Activated T-helper 17 cell treated with anti-CD3 and anti-CD28 coated beads, Interleukin-2, amount 50 U/mL, for 72 hours (primary cell): ENCODE measurements at places on chromosomes 1 and 21. TPM values are rescaled to one million over a fixed set of nuclear protein-coding genes. Genes with fewer than 3 reads are reported as not detected.

DNA sequence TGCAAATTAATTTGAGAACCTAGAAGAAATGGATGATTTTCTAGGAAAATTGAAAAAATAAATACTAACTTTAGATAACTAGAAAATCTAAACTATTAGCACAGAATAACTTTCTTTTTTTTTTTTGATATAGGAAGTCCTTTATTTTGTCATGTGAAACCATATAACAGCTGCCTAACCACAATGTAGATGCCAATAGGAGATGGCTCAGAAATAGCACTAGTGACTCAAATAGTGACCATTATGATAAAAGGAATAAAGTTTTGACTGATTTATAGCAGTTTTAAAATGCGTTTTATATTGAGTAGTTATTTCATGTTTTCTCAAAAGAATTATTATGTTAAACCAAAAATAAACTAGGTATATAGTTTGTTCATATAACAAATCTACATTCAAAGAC, 158.0 kb upstream of the CACYBP start:
- ATAC-seq, result peak; percentile 39

The PRKCZ gene
- total RNA-seq, result 24.7 TPM

GRCh38 chr1:66343569-66344325, 190.2 kb upstream of the SGIP1 start:
- no peak for ATAC-seq

DNA sequence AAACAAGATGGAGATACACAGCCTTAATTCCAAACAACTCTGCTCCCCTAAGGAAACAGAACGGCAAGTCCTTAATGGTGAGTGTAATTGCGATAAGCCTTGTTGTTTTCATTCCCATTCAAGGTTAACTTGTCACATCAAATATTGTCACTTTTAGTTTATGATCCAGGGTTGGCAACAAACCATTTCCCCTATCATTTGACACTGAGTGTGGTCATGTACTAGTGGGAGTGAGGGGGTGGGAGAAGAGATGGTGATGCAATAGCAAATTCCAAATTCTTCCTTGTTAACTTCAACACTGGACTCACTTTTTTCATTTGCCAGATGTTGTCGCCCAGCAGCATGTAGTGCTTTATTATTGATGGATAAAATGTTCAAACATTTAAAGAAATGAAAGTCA, 140.4 kb downstream of the ZNF326 start:
- ATAC-seq, result no peak

GRCh38 chr1:45490121-45490625, 790 bp downstream of the TESK2 start:
- ATAC-seq, result no peak

GRCh38 chr1:115710859-115711624, 57.5 kb downstream of the CASQ2 start:
- ATAC-seq, result no peak

DNA sequence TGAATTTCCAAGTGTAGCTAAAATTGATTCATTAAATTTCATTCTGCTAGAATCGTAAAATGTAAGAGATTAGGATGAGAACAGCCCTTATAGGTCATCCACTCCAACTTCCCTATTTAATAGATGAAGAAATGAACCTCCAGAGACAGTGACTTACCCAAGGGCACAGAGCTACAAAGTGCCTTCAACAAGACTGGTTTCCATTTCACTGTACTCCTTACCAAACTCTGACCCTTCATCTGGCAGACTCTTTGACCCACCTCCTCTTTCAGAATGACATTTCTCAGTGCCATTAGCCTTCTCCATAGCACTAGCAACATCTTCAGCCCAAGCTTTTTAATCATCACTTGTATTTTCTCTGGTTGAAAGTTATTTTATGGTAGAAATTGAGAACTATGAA, 161.3 kb downstream of the NEK7 start:
- peak; percentile 29 for ATAC-seq
